ENCODE measurements at places on chromosomes 3 and 15.

GRCh38 chr15:43150191-43150929, 17.0 kb downstream of the TMEM62 start:
- H3K27ac ChIP-seq, result no peak overlapping the region
- H3K36me3 ChIP-seq, result peaks cover 55% of the 10 kb centered on the region
- H3K27me3 ChIP-seq, result no peaks in the 10 kb centered on the region
- no peak overlapping the region for H3K4me3 ChIP-seq
- no peak for DNase-seq

DNA sequence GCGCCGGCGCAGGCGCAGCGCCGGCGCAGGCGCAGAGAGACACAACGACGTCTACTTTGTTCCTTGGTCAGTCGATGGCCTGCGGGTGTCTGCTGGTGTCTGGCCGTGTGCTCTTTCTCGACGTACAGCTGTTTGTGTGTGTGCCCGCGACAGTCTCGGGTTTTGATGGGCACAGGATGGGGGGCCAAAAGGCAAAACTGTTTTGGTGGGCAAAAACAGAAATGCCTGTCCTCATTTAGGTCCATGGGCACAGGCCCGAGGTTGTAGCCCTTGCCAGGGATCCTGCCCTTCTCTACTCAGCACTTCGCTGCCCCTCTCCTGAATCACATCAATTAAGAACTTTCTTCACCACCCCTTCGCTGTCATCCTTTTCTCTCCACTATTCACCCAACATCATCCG, 184.8 kb upstream of the CHL1 start:
- H3K36me3 ChIP-seq, result peaks cover 2% of the 10 kb centered on the region
- H3K4me1 ChIP-seq, result no peaks in the 10 kb centered on the region
- no peak overlapping the region for H3K4me3 ChIP-seq
- H3K27me3 ChIP-seq, result no peaks in the 10 kb centered on the region

GRCh38 chr15:65791335-65792137, 557 bp downstream of the DENND4A start:
- H3K27me3 ChIP-seq, result no peaks in the 10 kb centered on the region
- peak overlapping the region; percentile 93 for H3K4me3 ChIP-seq
- peaks cover 63% of the 10 kb centered on the region for H3K4me1 ChIP-seq
- peak overlapping the region; percentile 97 for H3K27ac ChIP-seq
- DNase-seq, result peak; percentile 75
- H3K36me3 ChIP-seq, result peaks cover 11% of the 10 kb centered on the region

DNA sequence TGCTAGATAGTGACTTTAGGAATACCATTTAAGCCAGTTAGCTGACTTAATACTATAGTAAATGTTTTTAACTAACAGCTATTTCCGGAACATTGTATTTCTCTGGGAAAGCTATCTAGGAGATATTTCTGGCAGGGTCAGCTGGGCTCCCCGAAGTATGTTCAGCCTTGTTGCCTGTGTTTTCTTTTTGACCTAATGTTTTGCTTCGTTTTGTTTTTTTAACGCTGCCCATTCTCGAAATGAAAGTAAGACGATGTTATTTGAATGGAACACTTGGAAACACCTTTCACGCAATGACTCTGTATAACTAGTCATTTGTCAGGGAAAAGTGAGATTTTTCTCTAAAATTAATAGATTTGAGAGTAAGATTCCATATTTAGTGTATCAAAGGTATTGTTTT, 702.9 kb upstream of the NAALADL2 start:
- no peaks in the 10 kb centered on the region for H3K36me3 ChIP-seq
- H3K4me1 ChIP-seq, result no peaks in the 10 kb centered on the region
- H3K4me3 ChIP-seq, result no peak overlapping the region
- no peaks in the 10 kb centered on the region for H3K27me3 ChIP-seq
- no peak overlapping the region for H3K27ac ChIP-seq

DNA sequence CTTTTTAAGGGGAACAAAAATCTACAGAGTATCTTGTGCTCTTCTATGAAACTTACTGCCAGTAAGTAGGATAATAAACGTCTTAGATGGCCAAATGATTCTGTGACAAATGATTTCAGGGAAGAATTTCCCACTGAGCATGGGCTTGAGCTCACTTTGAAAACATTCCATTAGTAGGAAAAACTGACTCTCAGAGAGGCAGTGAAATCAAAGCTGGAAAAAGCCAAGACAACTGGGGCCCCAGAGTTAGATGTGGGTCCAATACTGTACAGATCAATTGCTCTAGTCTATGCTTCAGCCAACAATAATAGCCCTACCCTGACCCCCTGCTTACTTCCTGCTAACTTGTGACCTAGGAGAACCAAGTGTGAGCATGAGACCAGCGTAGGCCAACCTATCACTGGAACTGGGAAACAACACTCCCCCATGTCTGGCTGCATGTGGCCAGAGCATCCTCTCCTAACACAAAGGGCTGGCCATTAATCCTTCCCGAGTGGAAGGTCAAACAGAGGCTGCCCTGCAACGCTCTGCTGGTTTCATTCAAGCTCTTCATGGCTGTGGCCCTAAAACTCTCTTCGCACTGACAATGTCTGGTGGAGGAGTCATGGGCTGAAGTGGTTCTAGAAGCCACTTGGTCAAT, 68.8 kb downstream of the FOXB1 start:
- no peak overlapping the region for H3K4me3 ChIP-seq
- H3K36me3 ChIP-seq, result peaks cover 4% of the 10 kb centered on the region
- no peak for DNase-seq
- H3K4me1 ChIP-seq, result peaks cover 43% of the 10 kb centered on the region
- H3K27me3 ChIP-seq, result peaks cover 11% of the 10 kb centered on the region

DNA sequence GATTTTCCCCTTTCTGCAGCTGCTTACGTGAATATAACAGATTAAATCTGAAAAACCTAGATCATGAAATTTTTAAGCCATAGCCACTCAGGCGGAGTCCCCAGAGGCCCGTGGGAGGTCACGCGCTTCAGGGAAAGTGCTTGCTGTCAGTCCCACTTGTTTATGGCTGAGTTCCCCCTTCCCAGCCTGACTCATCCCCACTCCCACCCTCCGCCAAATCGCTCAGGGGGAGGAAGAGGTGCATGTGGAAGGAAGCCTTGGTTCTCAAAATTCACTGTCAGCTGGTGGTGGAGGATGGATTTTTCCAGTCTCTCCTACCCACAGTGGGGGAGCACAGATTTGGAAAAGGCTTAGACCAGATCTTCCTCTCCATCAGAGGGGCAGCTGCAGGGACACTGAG, 67.4 kb downstream of the CORO2B start:
- H3K4me1 ChIP-seq, result no peaks in the 10 kb centered on the region
- no peak for DNase-seq
- no peak overlapping the region for H3K4me3 ChIP-seq
- H3K27me3 ChIP-seq, result no peaks in the 10 kb centered on the region
- H3K36me3 ChIP-seq, result no peaks in the 10 kb centered on the region

DNA sequence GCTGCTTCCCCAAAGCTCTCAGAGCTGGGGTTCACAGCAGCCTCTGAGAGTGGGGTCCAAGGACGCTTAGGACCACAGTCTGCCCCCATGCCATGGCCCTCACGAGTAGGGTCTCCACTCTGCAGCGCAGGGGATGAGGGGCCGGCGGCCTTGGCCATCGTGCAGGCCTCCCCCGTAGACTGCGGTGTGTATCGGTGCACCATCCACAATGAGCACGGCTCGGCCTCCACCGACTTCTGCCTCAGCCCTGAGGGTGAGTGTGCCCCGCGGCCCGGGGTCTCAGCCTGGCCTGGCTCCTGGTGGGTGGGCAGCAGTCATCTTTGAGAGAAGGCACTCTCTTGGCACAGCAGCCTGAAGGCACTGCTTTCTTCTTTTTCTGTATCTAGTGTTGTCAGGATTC, 24.8 kb upstream of the SLC28A1 start:
- no peaks in the 10 kb centered on the region for H3K4me1 ChIP-seq
- H3K4me3 ChIP-seq, result no peak overlapping the region
- no peak for DNase-seq

DNA sequence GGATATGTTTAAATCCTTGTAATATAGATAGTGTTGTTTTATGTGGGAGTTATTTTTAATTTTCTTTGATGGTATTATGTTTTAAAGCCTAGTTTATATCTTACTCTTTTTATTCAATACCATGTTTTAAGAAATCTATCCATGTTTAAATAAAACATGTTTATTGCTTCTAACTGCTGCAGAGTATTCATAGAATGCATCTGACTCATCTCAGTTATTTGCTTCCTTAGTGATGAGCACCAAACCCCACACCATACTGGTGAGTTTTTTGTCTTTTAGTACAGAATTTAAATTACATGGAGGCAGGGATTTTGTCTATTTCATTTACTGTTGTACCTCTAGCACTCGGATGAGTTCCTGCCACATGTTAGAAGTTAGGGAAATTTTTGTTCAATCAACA, 209.2 kb downstream of the NSUN3 start:
- no peak overlapping the region for H3K27ac ChIP-seq
- H3K4me1 ChIP-seq, result no peaks in the 10 kb centered on the region
- H3K4me3 ChIP-seq, result no peak overlapping the region
- no peaks in the 10 kb centered on the region for H3K36me3 ChIP-seq

DNA sequence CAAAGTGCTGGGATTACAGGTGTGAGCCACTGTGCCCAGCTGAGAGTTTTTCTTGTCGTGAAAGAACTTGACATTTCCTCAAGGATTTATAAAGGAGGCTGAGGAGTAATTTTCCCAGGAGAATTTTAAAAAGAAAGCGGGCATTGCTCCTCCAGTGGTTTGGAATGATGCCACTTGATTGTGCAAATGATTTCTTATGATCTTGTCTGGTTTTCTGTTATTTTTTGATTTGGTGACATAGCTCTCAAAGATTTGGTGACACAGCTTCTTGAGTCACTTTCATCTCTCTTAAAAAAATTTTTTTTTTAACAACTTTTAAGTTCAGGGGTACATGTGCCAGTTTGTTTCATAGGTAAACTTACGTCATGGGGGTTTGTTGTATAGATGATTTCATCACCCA, 24.6 kb upstream of the NFKBIZ start:
- peaks cover 32% of the 10 kb centered on the region for H3K36me3 ChIP-seq
- H3K27me3 ChIP-seq, result no peaks in the 10 kb centered on the region
- no peak overlapping the region for H3K27ac ChIP-seq
- H3K4me1 ChIP-seq, result peaks cover 34% of the 10 kb centered on the region
- no peak for DNase-seq

GRCh38 chr3:168220556-168220955, 124.8 kb upstream of the GOLIM4 start:
- no peaks in the 10 kb centered on the region for H3K4me1 ChIP-seq
- H3K27me3 ChIP-seq, result peaks cover 3% of the 10 kb centered on the region
- no peak overlapping the region for H3K4me3 ChIP-seq
- no peak for DNase-seq
- no peaks in the 10 kb centered on the region for H3K36me3 ChIP-seq
- H3K27ac ChIP-seq, result no peak overlapping the region

DNA sequence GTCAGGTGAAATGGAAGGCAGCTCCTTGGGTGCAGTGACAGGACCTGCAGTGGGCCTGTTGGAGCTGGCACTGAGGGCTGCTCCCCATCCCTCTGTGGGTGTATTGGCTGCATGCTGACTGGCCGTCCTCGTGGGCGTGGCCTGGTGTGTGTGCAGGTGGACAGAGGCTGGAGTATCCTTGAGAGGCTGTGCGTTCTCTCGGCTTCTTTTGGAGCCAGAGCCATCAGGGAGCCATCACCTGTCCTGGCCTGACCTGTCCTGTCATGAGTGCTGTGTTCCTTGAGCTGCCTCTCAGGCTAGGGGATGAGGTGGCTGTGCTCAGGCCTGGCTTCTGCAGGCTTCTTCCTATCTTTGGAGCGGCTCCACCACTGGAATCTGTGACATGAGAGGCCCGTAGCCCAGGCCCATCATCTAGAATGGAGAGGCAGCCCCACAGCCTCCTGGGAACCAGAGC, 61.5 kb downstream of the APBA2 start:
- peak; percentile 40 for DNase-seq
- H3K27ac ChIP-seq, result no peak overlapping the region
- H3K4me1 ChIP-seq, result peaks cover 52% of the 10 kb centered on the region
- H3K4me3 ChIP-seq, result no peak overlapping the region

GRCh38 chr3:197280156-197280555, 18.3 kb downstream of the DLG1 start:
- no peak overlapping the region for H3K4me3 ChIP-seq
- DNase-seq, result no peak
- no peak overlapping the region for H3K27ac ChIP-seq
- no peaks in the 10 kb centered on the region for H3K4me1 ChIP-seq
- H3K36me3 ChIP-seq, result peaks cover 32% of the 10 kb centered on the region

DNA sequence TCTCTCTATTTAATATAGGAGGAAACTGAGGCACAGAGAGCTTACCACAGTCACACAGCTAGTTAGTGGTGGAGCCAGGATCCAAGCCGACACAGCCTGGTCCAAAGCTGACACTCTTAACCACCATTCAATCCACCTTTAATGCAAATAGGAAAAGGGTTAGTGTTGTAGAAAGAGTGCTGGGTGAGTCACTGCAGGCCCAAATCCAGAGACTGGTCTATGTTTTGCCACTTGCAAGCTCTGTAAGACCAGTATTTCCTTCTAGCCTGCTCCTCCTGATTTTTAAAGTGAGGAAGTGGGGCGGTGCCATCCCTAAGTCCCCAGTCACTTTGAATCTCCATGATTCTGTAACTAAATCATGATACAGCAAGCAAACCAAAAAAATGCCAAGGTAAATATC, 111.0 kb downstream of the MECOM start:
- no peaks in the 10 kb centered on the region for H3K36me3 ChIP-seq
- H3K4me1 ChIP-seq, result no peaks in the 10 kb centered on the region
- H3K27ac ChIP-seq, result no peak overlapping the region
- no peaks in the 10 kb centered on the region for H3K27me3 ChIP-seq
- no peak overlapping the region for H3K4me3 ChIP-seq
- no peak for DNase-seq

GRCh38 chr3:96677156-96677555, 137.2 kb upstream of the EPHA6 start:
- no peaks in the 10 kb centered on the region for H3K4me1 ChIP-seq
- no peak overlapping the region for H3K4me3 ChIP-seq
- DNase-seq, result no peak
- H3K27me3 ChIP-seq, result no peaks in the 10 kb centered on the region
- H3K27ac ChIP-seq, result no peak overlapping the region

GRCh38 chr15:44157679-44158078, 37.4 kb downstream of the FRMD5 start:
- no peak overlapping the region for H3K4me3 ChIP-seq
- DNase-seq, result no peak
- peaks cover 37% of the 10 kb centered on the region for H3K27me3 ChIP-seq
- H3K4me1 ChIP-seq, result no peaks in the 10 kb centered on the region

DNA sequence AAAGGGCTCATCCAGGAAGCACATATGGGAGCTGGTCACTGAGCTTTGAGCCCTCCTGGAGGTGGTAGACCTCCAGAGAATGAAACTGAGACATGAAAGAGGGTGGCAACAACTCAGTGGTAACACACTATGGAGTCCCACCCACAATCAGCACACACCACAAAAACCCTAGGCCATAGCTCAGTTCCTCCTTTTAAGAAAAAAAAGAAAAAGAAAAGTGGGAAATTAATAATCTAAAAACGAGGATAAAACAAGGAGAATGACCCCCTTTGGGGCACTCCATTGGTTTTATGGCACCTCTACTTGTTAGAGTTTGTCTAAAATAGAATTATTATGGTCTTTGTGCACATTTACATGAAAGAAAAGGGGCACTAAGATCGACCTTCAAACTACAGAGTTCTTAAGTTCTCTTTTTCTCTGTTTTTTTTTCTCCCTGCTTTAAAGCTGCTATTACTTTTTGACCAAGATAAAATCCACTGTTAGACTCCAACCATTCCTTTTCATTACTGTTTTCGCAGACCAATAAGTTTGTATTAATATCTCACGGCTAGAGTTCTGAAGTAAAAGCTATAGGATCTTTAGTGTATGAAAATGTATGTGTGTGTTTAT, 40.2 kb upstream of the ZBTB20 start:
- peaks cover 12% of the 10 kb centered on the region for H3K4me1 ChIP-seq
- no peak overlapping the region for H3K4me3 ChIP-seq
- DNase-seq, result no peak
- H3K36me3 ChIP-seq, result peaks cover 2% of the 10 kb centered on the region
- H3K27ac ChIP-seq, result no peak overlapping the region
- no peaks in the 10 kb centered on the region for H3K27me3 ChIP-seq
